ENCODE measurements at places on chromosomes 7 and 10.

DNA sequence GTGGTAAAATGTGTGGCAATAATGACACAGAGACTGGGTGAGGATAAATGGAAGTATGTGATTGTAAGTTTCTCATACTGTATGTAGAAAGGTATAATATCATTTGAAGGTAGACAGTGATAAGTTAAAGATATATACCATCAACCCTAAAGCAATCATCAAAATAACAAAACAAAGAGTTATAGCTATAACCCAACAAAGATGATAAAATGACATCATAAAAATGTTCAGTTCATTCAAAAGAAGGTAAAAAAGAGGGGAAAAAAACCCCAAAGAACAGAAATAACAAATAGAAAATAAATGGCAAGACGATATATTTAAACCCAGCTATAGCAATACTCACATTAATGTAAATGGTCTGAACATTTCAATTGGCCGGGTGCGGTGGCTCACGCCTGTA, 17.4 kb upstream of the TCF7L2 start:
- DNase-seq: no peak

- DNase-seq: no peak
Measured at GRCh38 chr10:6423004-6423403, 157.1 kb downstream of the PRKCQ start.

- DNase-seq: no peak
Measured at GRCh38 chr7:70434376-70434775, 697.6 kb upstream of the GALNT17 start.

GRCh38 chr7:122430710-122431109, 126.2 kb upstream of the FEZF1 start:
- DNase-seq: no peak

GRCh38 chr7:140209866-140210609, 33.3 kb upstream of the KDM7A start:
- DNase-seq: peak; percentile 49

DNA sequence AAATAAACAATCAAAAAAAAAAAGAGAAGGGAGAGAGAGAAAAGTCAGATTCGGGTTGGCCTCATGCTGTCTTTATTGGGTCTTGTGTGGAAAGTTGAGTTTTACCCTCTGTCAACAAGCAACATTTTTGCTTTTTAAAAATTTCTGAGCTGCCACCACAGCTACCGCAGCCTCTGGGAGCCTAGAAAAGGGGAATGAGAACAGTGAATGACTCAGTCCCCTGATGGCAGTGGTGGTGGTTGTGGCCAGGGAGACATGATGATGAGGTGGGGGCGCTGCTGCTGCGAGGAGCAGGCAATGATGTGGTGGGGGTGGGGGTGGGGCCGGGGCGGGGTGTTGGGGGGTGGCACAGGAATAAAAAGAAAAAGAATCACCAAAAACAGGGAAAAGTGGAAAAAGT, 20.0 kb upstream of the CREB3L2 start:
- DNase-seq: no peak

DNA sequence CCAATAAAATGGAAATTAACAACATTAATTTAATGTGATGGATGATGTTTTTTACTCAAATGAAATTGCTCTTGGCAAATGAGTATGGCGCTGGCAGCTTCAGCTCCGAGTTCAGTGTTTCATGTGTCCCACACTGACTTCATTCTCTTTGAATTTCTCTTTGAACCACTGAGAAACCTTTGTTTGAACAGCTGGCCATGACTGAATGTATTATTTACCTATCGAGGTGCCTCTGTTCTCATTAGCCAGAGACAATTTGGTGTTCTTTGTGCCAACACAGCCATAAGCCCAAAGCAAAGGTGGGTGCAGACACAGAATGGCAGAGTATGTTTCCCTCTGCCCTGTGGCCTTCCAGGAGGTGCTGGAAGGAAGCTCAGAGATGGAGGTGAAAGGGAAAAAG, 42.1 kb downstream of the TMEM178B start:
- no peak for DNase-seq

- DNase-seq: no peak
Measured at GRCh38 chr10:3749600-3749999, 35.4 kb downstream of the KLF6 start.

GRCh38 chr10:79129361-79129997, 60.7 kb downstream of the ZMIZ1 start:
- DNase-seq: no peak

DNA sequence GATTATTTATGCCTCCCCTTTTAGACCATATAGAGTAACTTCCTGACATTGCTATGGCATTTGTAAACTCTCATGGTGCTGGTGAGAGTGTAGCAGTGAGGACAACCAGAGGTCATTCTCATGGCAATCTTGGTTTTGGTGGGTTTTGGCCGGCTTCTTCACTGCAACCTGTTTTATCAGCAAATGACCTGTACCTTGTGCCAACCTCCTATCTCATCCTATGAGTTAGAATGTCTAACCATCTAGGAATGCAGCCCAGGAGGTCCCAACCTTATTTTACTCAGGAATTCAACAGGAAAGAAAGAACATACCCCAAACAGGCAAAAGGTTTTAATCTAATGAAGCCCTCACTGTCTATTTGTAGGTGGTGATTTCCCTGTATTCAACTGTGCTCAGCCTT, 205.4 kb upstream of the YAE1 start:
- no peak for DNase-seq

DNA sequence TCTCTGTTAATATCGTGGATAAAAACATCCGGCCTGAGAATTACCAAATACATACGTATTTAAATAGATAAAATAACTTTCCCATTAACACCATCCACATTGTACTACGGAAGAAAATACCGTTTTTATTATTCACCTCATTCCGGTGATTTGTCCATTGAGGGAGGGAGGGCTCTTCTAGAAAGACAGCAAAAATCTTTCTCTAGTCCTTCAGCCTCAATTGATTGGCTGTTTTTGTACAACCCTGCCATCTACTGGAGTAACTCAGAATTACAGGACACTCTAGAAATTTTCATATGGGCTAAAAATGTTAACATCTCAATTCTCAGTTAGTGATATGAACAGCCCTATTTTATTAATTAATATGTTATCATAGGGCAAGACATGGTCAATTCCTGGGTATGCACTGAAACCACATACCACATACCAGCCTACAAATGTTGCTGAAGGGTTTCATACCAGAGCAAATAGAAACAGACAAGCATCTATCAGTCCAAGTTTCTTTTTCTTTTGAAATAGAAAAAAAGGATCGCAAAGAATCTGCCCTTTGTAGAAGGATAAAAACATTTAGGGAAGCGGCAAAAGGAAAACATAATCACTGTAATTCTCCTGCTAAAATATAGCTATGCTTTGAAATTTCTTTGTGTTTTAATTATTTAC, 55.8 kb upstream of the CDCA7L start:
- peak; percentile 68 for DNase-seq

DNA sequence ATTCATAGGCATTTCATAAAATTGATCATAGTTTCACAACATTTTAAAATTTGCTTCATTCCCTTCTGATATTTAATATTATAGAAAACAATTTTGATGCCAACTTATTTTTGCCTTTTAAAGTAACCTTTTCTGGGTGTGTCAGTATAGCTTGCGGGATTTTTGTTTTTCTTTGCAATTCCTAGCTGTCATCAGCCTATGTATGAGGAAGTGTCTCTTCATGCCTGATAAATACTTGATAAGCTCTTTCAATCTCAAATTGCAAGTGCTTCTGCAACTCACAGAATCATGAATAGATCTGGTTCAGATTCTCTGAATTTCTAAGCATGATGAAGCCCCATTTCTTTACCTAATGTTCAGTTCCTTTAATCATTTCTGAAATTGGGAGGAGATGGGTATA, 28.0 kb upstream of the ARHGAP21 start:
- DNase-seq: no peak

DNA sequence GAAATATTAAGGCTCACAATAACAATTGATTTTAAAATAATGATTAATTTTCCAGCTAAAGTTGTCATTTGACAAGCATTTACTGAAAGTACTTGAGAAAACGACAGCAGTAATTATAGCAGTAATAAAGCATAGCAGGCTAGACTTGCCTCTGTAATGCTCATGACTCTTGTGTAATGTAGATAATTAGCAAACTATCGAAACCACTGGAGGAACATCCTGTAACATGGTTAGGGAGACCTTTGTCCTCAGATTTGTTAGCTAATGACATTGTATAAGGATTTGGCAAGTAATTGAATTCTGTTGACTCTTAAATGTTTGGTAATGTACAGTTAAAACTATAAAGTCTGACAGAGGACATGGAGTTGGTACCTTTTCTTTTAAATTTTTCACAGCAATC, 24.8 kb downstream of the ARL4A start:
- DNase-seq: no peak

All from CD4-positive, alpha-beta T cell treated with Interleukin-17A for 1 hour (primary cell).